Adipocyte (in vitro differentiated cells): ENCODE measurements at places on chromosomes 6 and 20.

- DNase-seq = no peak
Measured at GRCh38 chr20:48648482-48649051, 179.2 kb downstream of the PREX1 start.

DNA sequence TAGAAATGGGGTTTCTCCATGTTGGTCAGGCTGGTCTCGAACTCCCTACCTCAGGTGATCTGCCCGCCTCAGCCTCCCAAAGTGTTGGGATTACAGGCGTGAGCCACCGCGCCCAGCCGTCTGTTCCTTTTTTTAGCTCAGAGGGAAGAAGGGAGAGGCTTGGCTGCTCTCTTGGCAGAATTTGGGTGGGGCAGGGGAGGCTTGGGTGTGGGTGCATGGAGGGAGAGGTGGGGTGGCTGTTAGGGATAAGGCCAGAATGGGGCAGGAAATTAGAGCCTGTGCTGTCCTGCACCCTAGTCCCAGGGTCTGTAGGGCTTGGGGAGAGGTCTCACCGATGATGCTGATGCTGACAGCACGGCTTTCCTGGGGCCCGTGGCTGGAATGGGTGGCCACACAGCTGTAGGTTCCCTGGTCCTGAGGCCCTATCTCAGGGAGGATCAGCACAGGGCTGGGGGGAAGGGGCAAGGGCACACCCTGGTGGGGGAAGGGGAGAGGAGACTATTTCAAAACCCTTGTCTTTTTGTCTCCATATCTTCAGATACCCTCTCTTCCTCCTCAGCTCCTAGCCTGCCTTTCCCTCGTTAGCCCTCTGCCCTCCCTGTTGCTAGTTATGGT is 2.0 kb downstream of the AGER start:
- no peak for DNase-seq

DNA sequence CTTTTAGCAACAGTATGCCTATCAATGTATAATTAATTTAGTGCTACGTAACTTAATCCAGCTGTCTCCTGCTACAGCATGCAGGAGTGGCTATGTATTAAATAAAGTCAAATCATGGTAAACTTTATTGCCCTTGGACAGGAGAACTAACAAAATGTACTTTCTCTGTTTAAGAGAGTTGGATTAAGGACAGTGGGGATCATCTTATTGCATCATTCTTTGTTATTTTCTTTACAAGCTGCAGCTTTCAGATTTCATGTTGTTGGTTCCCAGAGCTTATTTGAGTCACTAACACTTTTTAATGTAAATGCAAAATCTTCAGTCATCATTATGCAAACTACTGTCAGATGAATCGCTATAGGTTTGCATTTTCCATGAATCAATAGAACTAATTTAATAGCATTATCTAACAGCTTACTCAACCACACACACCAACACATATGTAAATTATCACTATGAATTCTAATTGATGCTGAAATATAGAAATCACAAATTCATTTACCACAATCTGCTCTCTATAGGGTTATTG is 424.7 kb downstream of the MMUT start:
- DNase-seq = peak; percentile 6

GRCh38 chr6:169101036-169101805 is 152.4 kb downstream of the THBS2 start:
- DNase-seq = no peak

DNA sequence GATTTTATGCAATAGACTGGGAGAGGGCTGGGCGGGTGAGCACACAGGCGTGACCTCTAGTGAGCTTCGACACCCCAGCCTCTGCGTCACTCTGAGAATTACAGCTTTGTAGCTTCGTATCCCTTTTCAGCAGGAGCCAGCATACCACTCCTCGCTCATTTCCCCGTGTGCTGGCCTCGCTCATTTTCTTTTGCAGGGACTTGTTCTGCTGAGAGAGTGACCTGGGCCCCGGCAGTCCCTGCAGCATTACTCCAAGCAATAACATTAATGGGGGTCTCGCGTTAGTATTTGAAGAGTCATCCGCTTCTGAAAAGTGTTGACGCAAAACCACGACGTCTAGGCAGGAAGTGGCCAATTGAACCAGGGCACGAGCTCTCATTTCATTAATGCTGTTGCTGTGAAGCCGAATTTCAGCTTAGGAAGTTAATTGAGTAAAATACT is 193.7 kb downstream of the QKI start:
- DNase-seq = no peak

- DNase-seq = peak; percentile 50
Measured at GRCh38 chr20:64069614-64070243, 6.7 kb downstream of the TCEA2 start.

DNA sequence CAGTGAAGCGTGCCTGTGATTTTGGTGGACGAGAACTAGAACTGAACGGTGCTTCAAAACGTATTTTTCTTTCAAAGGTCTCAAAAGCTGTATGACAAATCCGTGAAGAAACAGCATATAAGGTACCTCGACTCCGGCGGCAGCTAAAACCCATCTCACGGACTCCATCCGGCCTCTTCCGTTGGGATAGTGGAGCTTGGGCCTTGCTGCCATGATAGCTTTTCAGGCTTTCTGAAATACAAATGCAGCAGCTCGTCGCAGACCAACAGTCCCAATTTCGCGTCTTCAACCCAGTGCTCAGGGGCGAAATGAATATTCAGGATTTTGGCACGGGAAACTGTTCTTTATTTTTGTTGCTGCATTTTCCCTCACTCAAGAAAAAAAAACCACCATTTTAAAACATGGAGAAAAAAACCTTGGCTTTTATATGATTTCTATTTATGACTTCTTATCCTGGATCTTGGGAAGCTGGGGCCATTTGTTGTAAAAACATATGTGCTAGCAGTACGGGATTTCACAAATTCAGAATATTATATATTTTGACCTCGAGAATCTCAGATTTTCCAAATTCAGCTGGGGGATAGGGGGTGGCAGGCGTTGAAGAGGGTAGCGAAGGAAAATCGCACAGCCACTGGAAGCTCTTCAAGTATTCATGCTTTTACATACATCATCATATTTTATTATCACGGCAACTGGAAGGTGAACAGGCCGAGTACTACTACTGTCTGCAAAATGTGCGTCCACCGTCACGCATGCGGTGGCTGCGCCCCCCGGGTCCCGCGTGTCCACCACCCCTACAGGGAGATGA is 849 bp downstream of the GSTA4 start:
- DNase-seq = peak; percentile 64

GRCh38 chr20:35887393-35888064 is 66.8 kb downstream of the SCAND1 start:
- DNase-seq = no peak

- peak; percentile 69 for DNase-seq
Measured at GRCh38 chr6:42453654-42454427, 2.1 kb upstream of the TRERF1 start.

- DNase-seq = no peak
Measured at GRCh38 chr6:96613291-96613999, 50.5 kb downstream of the FHL5 start.

DNA sequence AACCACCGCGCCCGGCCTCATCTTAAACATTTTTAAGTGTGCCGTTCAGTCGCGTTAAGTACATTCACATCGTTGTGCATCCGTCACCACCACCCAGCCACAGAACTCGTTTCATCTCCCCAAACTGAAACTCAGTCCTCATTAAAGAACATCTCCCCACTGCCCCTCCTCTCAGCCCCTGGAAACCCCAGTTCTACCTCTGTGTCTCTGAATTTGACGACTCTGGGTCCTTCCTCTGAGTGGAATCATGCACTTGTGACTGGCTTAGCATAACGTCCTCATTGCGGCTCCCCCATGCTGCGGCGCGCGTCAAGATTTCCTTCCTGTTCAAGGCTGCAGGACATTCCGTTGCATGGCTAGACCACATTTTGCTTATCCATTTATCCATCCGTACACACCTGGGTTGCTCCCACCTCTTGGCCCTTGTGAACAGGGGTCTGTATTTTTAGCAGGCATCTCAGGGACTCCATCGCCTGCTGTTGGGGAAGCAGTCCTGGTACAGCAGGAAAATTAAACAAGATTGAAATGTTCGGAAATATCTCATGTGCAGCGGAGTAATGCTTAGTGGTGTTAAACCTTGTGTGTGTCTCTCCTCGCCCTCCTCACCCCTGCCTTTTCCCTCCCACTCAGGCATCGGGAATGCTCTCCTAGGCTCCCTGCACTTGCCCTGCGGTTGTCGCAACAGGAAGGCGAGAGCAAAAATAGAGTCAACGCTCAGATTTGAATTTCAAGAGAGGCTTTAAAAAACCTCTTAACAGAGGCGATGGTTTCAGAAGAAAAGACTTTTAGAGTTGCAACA is 127.9 kb downstream of the PXDC1 start:
- DNase-seq = no peak

DNA sequence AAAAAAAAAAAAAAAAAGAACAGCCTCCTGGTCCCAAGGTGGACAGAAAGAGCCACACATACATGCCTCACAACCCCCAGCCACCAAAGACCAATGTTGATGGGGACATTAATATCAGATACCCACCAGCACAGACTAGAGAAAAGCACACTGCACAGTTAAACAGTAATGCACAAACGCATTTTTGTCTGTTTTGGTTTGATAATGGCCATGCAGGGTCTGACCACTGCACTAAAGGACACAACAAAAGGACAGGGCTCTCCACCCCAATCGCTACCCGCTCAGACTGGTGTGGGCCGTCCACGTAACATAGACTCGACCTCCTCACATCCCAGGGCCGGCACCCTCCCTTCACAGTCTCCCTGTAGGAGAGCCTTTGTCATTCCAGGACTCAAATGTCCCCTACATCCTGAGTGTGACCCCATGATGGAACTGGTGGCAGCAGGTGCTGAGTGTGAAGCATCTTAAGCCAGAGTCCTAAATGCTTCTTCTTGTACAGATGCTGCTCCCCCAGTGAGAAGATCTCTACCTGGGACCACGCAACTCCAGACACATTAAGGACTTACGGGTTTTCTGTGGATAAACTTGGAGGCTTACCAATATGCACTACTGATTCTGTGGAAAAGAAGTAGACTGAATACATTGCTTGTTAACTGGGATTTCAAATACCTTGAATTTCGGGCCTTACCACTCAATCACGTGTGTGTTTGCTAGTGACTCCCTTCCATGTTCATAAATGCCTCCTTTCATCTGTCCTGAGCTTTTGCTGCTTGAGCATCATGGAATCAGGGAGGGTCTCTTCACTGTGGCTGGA is 28.0 kb downstream of the RRBP1 start:
- no peak for DNase-seq
